ENCODE measurements at places on chromosomes 1 and 21. TPM values are rescaled to one million over a fixed set of nuclear protein-coding genes. Genes with fewer than 3 reads are reported as not detected.

GRCh38 chr1:229003233-229004031, 267.5 kb upstream of the RAB4A start:
- H3K27me3 ChIP-seq, result no peaks in the 10 kb centered on the region
- no peak for DNase-seq
- H3K36me3 ChIP-seq, result no peaks in the 10 kb centered on the region
- no peak overlapping the region for H3K27ac ChIP-seq

AJAP1 gene
- total RNA-seq, result 0.21 TPM

DNA sequence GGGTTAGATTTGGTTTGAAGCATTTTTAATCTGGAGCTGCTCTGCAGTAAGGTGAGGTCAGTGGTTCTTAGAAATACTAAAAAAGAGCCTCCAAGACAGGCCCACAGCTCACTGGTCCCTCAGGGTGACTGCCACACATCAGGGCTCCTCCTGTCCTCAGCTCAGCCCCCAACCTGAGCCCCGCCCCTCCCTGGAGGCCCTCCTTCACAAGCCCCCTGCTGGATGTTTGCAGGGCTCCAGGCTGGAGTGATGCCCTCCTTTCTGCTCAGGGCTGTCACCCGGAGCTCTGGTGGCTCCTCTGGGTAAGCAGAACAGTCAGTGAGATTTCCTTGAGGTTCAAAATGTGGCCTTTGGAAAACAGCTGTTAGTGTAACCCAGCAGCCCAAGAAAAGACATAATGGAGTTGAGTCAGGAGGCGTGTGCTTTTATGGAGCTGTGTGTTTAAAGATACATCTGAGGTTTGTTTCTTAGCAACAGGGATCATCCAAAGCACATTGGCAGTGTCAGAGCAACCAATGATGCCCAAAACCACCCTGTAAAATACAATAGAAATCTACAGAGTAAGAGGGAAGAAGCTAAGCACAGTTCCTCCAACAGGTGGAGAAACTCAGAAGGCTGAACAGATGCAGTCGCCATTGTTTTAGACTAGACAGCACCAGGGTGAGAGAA, 21.4 kb downstream of the STUM start:
- no peak overlapping the region for H3K4me3 ChIP-seq
- H3K27me3 ChIP-seq, result peaks cover 2% of the 10 kb centered on the region
- H3K36me3 ChIP-seq, result no peaks in the 10 kb centered on the region
- no peaks in the 10 kb centered on the region for H3K4me1 ChIP-seq
- peak; percentile 61 for DNase-seq
- no peak overlapping the region for H3K27ac ChIP-seq

- H3K36me3 ChIP-seq, result peaks cover 4% of the 10 kb centered on the region
- no peaks in the 10 kb centered on the region for H3K27me3 ChIP-seq
- no peak overlapping the region for H3K4me3 ChIP-seq
- no peak for DNase-seq
- H3K4me1 ChIP-seq, result peaks cover 25% of the 10 kb centered on the region
- H3K27ac ChIP-seq, result no peak overlapping the region
Measured at GRCh38 chr1:233025567-233025966, 75.2 kb downstream of the NTPCR start.

GRCh38 chr1:178509414-178510007, 3.4 kb upstream of the TEX35 start:
- peaks cover 4% of the 10 kb centered on the region for H3K27me3 ChIP-seq
- H3K4me3 ChIP-seq, result no peak overlapping the region
- no peak overlapping the region for H3K27ac ChIP-seq
- no peaks in the 10 kb centered on the region for H3K36me3 ChIP-seq

GRCh38 chr1:30966690-30967369, 58.3 kb upstream of the SDC3 start:
- H3K27me3 ChIP-seq, result peaks cover 2% of the 10 kb centered on the region
- no peak overlapping the region for H3K4me3 ChIP-seq
- no peak overlapping the region for H3K27ac ChIP-seq
- DNase-seq, result no peak

GRCh38 chr21:38861056-38861455, 55.3 kb downstream of the ETS2 start:
- no peak overlapping the region for H3K4me3 ChIP-seq
- H3K27me3 ChIP-seq, result peaks cover 8% of the 10 kb centered on the region
- peaks cover 41% of the 10 kb centered on the region for H3K4me1 ChIP-seq
- no peak overlapping the region for H3K27ac ChIP-seq
- no peaks in the 10 kb centered on the region for H3K36me3 ChIP-seq
- no peak for DNase-seq

- no peaks in the 10 kb centered on the region for H3K4me1 ChIP-seq
- H3K27ac ChIP-seq, result no peak overlapping the region
- no peaks in the 10 kb centered on the region for H3K36me3 ChIP-seq
Measured at GRCh38 chr1:2465371-2466269, 10.5 kb upstream of the PLCH2 start.

Measured in endothelial cell (in vitro differentiated cells).